ENCODE measurements at places on chromosomes 5 and 9.

DNA sequence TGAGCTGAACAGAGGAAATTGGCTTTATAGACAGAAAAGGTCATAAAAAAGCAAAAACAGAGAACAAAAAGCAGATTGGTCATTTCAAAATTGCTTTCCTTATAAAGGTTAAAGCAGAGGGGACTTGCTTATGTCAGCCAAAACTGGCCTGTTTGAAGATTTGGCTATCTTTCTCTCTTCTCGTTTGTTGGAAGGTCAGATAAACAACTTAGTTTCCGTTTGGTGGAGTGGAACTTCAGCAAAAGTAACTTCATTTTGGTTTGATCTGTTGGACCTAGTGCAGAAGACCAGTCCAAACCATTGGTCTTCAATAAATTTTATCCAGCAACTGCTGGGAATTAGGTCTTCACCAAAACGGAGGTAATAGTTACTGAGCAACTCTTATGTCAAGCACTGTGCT is 45.1 kb upstream of the HMGCS1 start:
- DNase-seq, result no peak

GRCh38 chr9:108761655-108762347 is 94.0 kb downstream of the ACTL7B start:
- DNase-seq, result peak; percentile 63

- no peak for DNase-seq
Measured at GRCh38 chr9:108779551-108780325, 76.0 kb downstream of the ACTL7B start.

DNA sequence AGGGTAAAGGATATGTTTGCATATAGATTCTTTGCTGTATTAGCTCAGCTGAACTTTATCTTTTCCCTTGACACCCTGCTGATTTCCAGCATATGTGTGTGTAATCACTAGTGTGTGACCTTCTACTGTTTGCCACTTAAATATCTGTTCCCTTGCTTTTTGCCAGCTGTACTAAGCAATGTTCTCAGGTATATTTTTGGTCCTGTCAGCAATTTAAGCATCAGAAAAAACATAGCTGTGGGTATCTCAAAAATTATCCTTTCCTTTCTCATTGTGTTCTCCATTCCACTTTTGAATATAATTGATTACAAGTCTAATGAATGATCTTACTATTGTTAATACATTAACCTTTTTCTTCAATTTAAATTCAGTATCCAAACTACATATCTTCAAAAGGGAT is 59.2 kb upstream of the CDH10 start:
- DNase-seq, result no peak

- DNase-seq, result no peak
Measured at GRCh38 chr5:176899946-176900779, 1.0 kb upstream of the HK3 start.

- DNase-seq, result peak; percentile 21
Measured at GRCh38 chr5:116557669-116558271, 16.9 kb downstream of the SEMA6A start.

GRCh38 chr5:125865166-125865815 is 557.9 kb upstream of the GRAMD2B start:
- no peak for DNase-seq
